AML-193 (cell line): ENCODE measurements at places on chromosomes 2 and 18.

GRCh38 chr18:63606526-63606925 is 19.4 kb downstream of the SERPINB13 start:
- no peak for DNase-seq

- DNase-seq = no peak
Measured at GRCh38 chr2:190763901-190764514, 115.1 kb downstream of the NAB1 start.

DNA sequence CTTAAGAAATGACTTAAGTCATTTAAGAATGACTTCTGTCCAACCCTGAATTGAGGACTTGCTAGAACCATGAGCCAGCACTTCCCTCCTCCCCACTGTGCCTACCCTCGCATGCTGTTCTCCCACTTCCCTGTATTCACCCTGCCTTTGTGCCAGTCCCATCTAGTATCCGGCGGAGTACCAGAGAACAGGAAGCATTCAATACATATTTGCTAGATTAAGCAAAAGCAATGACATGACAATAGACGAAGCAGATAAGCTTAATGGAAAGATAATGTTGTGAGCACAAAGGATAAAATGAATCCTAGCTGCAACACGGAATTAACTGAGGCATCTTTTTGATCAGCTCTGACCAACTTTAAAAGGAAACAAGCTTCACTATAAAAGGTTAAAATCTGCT is 328.5 kb downstream of the TDRD15 start:
- DNase-seq = no peak

DNA sequence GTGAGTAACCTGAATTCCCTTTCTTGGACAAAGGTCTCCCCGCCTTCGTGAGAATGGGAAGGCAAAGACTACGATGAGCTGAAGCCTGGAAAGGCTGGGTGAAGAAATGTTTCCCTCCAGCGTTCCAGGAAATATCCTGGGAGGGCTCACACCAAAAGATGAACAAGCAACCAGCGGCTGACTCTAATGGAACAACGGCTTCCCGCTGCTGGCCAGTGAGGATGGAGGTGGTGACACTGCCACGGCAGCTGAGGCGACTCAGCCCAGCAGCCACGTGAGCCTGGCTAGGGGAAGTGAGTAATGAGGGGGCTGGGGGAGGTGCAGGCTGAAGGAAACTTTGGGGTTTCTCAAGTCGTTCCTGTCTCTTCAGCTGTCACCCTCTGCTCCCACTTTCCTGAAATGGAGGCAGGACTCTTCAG is 105.0 kb upstream of the SMAD7 start:
- DNase-seq = peak; percentile 83

DNA sequence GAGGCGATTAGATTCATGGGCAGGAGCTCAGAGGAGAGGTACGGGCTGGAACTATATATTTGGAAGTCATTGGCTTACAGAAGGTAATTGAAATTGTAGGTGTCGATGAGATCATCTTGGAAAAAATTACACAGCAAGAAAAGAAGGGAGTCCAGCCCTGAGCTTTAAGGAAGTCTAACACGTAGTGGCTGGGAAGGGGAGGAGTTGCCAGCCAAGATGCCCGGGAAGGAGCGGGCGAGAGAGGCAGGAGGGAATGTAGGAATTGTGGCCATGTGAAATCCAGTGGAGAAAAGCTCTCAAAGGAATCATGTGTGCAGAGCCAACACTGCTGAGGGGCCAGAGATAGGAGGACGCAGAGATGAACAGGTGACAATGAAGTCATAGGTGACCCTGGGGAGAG is 25.6 kb upstream of the SCYGR1 start:
- DNase-seq = no peak

- DNase-seq = no peak
Measured at GRCh38 chr18:66819235-66819634, 215.3 kb upstream of the CDH19 start.

DNA sequence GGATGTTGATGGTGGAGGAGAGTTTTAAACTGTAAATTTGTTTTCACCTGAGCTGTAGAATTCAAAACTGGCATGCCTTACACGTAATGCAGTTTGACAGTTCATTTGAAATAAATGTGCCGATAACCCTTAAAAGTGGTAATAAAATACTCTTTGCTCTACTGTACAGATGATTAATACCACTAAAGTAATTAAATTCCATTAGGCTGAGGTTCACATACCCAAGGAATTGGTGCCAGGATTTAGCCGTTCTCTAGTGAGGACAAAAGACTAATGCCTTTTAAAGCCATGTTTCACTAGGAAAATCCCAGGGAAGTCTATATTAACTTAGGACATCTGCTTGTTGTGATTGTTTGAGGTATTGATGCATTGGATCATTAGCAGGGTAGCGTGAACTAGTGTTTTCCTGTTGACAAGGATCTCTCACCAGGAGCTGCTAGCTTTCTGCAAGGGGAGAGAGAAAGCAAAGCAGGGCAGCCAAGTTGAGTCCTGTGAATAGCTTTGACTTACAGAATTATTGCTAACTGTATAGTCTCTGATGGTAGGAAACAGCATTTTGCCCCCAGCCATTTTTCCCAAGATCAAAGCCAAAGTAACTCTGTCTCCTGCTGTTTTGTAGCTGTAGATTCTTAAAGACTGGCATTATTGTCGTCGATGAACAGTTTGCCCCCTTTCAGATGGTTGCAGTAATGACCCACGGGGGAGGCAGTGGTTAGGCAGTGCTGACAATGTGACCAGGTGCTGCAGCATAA is 280.9 kb upstream of the FANCL start:
- DNase-seq = no peak

DNA sequence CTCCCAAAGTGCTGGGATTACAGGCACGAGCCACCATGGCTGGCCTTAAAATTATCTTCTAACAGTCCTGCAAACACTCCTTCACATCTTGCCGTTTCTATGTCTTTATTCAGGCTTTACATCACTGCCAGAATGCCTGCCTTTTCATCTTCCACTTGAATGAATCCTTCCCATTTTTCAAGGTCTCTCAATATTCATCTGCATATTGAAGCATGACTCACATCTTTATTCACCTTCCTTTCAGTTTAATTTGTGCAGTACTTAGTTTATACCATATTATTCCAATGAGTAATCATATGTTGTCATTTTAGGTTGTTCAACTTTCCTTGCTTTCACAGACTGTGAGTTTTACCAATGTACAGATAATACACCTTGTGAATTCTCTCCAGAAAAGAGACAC is 510.1 kb upstream of the PIK3C3 start:
- DNase-seq = no peak

DNA sequence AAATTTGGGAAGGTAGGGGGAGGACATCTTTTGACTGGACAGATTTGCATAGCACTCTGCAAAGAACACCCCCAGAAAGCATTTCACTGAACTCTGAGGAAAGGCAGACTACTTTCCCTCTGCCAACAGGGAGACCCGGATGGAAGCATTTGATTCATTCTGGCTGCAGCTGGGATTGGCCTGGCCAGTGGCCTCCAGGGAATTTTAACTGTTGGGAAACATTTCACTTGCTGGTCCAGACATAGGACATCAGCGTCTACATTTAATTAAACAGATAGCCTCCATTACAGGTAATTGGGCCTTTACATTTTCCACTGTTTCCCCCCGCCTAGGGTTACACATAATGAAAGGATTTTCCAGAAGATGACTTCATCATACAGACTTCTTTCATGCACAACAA is 92.8 kb downstream of the MARCHF4 start:
- no peak for DNase-seq

DNA sequence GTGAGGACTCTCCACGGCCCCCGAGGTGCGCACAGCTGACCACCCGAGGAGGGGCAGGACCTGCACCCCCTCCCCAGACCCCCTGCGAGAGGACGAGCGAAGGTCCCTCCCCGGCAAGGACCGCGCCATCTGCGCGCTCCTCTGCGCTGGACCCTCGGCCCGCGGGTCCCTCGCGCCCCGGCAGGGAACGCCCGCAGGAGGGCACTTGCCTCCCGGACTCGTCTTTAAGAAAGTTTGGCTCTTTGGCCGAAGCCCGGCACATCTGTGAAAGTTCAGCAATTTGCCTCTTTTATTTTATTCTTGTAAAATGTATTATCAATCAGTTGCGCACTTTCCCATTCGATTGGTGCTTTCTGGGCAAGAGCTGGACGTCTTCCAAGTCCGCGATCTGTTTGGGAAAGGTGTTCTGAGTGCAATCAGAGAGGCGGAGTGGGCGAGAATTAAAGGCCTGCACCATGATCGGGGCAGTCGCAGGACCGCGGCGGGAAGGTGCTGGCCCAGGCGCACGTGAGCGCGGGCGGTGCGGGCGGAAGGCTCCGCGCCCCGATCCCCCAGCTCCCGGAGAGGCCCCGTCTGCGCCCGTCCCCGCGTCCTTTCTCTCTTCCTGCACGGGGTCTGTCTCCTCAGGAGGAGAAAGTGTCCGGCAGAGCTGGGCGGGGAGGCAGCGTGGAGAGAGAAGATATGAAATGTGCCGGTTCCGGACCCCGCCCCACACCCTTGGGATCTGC is 1.6 kb upstream of the ALKAL2 start:
- DNase-seq = no peak

GRCh38 chr2:158968396-158969161 is at the start of gene TANC1:
TANC1 (plus strand) TSS chr2:158968640; CDS start chr2:159065911, 97,271 bp downstream.
- DNase-seq = no peak

- no peak for DNase-seq
Measured at GRCh38 chr2:144115739-144116291, 404.1 kb downstream of the ZEB2 start.

DNA sequence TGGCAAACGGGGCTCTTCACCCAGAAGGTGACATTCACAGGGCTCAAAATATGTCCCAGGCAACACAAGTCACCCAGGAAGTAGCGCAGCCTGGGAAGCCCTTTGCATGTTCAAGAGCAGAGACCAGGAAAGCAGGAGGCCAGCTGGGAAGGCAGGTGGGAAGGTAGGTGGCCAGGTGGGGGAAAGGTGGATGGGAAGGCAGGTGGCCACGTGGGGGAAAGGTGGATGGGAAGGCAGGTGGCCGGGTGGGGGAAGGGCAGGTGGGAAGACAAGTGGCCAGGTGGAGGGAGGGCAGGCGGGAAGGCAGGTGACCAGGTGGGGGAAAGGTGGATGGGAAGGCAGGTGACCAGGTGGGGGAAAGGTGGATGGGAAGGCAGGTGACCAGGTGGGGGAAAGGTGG is 102.7 kb downstream of the ZNF516 start:
- DNase-seq = no peak

GRCh38 chr2:213227458-213227857 is 56.8 kb upstream of the SPAG16 start:
- no peak for DNase-seq

DNA sequence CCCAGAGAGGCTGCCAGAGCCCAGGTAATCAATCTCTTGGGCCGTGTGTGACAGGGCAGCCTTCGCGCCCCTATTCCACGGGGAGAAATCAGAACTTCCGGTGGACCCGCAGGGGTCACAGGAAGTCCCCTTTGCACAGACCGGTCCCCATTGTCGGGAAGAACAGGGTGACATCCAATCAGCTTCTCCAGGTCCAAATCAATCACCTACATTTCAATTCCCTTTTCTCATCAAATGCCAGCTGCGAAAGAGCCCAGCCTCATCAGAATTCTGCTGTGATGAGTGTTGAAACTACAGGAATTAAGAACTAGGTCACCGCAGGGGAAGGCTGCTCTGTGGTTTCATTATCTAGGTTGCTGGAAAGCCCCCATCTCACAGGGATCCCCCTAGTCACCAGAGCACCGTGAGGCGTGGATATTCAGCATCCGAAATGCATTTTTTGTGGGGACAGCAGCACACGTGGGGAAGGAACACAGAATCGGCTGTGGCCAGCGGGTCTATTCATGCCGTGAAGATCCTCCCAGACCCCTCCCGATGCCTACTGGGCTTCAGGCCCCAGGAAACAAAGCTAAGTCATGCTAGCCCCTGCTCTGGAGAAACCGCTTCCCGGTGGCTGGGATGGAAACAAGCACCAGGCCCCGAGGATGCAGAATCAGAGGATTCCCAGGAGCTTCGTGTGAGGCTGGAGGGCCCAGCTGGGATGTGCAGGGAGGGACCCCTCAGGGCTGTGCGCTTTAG is 193.7 kb upstream of the ID2 start:
- DNase-seq = no peak

DNA sequence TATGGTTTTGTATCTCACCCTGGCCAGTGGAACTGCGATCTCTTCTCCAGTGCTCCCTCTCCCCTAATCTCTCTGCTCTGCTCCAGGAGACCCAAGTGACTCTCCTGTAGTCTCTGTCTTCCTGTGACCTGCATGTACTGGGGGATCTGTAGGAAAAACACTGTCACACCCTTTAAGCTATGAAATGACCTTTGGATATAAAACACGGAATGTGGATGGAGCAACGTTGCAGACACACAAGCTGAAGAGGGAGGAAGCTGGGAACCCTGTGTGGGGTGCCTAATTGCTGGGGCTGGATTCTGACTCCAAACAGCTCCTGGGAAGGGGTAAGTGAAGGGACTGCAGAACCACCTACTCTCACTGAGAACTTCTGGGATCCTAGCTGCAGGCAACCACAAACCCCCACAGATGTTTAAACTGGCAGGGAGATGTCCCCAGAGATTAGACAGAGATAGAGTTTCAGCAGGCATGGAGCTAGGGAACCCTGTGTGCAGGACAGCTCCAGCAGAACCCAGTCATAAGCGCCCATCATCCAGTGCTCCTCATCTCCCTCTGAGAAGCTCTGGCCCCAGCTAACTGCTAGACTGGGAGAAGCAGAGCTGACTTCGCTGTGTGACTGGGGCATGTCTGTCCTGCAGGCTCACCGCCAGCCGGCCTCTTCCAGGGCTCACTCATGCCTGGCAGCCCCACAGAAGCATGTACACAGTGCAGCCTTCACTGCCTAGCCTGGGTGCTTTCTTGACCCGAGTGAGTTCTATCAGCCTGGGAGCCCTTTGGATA is 482.7 kb upstream of the SETBP1 start:
- no peak for DNase-seq

DNA sequence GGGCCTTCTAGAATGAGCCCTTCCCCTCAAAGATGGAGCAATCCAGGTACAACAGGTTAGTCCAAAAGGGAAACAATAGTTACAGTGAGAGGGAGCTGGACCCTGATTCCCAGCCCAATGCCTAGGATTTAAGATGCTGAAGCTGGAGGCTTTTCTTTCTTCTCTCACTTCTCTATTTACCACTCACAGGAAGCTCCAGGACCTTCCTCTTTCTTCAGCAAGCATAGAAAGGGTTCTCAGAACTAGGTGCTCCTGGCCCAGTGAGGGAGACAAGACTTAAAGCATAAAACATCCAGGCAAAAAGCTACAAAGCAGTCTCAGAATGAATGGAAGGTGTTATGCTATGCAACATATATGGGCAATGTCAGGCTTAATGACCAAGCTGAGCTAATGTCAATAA is 279.0 kb downstream of the SRBD1 start:
- DNase-seq = no peak
